ENCODE measurements at places on chromosomes 2 and 18.

- DNase-seq = peak; percentile 92
Measured at GRCh38 chr2:29014811-29015421, 33.8 kb downstream of the TOGARAM2 start.

- DNase-seq = no peak
Measured at GRCh38 chr2:105379741-105380186, 19.1 kb downstream of the FHL2 start.

GRCh38 chr2:138359532-138359931 is 142.0 kb upstream of the SPOPL start:
- no peak for DNase-seq

- DNase-seq = peak; percentile 64
Measured at GRCh38 chr2:74554820-74555531, 456 bp downstream of the DOK1 start.

DNA sequence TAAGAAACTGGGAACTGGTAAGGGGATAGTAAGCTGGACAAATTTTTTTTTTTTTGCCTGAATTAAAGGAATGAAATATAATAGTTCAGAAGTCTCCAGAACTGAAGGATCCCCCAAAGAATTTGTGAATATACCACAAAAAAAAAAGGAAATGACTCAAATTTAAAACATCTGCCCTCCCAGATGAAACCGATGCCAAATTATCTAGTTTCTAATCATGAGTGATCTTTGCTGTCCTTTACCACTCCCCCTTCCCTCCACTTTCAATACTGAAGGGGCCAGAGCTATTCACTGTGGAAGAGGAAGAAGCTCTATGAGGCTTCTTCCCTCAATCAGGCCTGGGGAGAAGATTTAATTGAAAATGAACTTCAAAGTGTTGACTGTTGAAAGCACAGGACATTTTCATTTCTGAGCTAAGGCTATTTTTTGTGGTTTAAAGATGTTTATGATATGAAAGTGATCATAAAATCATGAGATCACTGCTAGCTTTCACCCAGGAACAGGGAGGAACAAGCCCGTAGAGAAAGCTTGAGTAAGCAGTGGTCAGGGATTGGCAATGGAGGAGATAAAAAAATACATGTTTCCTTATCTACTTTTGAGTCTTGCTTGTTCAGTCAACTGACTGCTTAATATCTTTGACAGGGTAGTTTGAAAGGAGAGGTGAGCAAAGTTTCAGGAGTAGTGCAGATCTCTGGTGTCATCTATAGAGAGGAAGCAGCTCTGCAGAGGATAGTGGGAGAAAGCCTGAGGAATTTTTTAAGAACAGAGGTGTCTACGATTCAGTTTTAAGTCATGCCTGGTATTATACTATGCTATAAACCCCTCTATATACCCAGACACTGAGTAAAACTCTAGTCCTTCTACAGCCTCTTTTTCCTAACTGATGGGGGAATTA is 409.5 kb upstream of the FIGN start:
- peak; percentile 37 for DNase-seq

DNA sequence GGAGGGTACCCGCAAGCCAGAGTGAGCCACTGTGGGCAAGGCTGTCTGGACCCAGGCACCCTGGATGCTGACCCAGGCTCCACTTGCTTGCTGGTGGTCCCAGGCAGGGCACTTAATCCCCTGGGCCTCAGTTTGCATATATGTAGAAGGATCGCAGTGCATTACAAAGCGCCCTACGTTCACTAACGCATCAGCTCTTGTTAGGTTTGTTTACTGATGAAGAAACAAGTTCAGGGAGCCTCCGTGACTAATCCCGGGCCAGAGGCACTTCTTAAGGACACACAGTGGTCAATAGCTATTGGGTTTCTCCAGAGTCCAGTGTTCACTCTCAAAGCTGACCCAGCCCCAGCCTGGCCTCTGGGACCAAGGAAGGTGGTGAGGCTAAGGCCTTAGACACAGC is 70.2 kb downstream of the LBH start:
- DNase-seq = peak; percentile 50

- no peak for DNase-seq
Measured at GRCh38 chr2:10863837-10864236, 47.9 kb upstream of the KCNF1 start.

DNA sequence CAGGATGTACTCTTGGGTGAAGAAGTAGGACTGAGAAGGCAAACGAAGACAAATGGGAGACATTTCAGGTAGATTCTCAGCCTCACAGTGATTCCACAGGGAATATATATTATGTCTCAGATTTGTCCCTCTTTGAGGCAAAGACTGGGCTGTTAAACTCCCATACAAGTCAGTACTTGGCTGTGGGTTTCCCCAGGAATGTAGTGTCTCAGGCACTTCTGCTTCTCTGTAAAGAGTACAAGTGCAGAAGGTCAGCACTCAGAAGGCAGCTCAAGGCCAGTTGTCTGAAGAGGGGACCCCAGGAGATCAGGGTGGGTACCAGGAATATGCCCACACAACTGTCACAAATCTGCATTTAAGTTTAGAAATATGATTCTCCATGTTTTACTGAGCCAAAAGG is 39.9 kb upstream of the COBLL1 start:
- DNase-seq = no peak

DNA sequence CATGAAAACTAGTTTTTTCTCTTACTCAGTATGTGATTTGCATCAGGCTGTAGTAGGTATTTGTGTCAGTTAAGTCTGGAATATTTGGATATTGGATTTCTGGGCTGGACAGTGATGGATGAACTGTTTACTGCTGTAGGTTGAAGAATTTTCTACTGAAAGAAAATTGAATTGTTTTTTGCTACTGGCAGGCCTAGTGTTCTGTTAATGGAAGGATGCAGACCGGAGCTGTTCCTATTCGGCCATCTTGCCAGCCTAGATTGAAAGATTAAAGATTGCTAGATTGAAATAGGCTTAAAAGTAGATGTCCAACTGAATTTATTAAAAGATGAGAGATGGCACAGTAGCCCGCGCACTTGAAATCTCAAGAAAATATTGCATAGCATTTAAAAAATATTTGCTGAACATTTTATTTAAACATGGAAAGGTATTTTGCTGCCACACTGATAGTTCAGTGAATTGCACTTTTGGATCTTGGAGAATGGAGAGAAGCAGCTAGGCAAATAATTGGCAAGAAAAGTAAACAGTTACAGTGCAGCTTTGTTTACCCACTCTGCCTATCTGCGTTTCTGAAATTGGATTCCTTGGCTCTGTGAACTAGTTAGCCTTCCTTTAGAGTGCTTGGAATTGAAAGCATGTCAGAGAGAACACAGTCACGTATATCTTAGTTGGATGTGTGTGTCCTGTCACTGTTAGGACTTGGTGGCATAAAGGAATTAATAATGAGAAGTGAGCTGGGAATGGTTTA is 54.1 kb downstream of the EPB41L5 start:
- DNase-seq = peak; percentile 8

DNA sequence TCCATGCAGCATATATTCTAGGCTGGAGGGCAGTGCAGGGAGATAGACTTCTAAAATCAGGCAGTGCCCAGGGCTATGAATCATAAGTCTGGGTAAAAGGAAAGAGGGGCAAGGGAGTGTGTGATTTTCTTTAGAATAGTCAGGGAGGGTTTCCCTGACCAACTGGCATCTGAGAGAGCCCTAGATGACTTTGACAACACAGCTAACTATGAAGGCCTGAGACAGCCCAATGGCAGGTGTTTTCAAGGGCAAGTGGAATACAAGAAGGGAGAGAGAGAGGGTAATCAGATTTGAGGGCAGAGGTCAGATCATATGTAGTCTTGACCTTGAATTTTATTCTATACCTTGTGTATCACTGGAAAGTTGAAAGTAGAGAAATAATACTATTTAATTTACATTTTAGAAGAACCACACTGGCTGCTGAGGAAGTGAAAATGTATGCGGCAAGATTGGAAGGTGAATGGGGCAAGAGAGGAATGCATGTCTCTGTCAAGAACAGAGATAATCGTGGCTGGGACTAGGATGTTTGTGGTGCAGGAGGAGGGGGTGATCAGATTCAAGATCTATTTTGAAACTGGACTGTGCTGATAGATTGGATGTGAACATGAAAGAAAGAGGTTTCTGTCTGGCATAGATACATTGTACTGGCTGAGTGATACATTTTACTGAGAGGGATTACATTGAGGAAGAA is 1.9 kb upstream of the ITGB6 start:
- DNase-seq = no peak

- no peak for DNase-seq
Measured at GRCh38 chr2:238305092-238305862, 15.0 kb upstream of the TRAF3IP1 start.

- no peak for DNase-seq
Measured at GRCh38 chr2:20150806-20151571, 73.9 kb downstream of the SDC1 start.

- peak; percentile 49 for DNase-seq
Measured at GRCh38 chr2:203583701-203584100, 48.6 kb upstream of the RAPH1 start.

DNA sequence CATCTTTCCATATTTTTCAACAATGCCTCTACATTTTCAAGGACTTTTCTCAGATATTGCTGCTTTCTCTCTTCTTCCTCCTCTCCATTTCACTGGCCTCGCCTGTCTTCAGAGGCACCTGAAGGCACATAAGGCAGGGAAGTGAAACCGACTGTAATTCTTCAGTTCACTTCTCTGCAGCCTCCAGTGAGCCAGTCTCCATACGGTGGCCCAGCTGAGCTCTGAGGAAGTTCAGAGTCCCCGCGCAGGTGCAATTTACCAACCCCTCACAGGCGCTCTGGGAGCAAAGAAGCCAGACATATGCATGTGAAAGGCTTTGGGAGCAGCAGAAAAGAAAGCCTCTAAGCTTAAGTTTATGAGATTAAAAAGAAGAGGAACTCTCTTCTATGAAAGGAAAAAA is 12.4 kb downstream of the KLHL14 start:
- DNase-seq = no peak

GRCh38 chr2:171487201-171487600 is 35.1 kb upstream of the CYBRD1 start:
- no peak for DNase-seq

DNA sequence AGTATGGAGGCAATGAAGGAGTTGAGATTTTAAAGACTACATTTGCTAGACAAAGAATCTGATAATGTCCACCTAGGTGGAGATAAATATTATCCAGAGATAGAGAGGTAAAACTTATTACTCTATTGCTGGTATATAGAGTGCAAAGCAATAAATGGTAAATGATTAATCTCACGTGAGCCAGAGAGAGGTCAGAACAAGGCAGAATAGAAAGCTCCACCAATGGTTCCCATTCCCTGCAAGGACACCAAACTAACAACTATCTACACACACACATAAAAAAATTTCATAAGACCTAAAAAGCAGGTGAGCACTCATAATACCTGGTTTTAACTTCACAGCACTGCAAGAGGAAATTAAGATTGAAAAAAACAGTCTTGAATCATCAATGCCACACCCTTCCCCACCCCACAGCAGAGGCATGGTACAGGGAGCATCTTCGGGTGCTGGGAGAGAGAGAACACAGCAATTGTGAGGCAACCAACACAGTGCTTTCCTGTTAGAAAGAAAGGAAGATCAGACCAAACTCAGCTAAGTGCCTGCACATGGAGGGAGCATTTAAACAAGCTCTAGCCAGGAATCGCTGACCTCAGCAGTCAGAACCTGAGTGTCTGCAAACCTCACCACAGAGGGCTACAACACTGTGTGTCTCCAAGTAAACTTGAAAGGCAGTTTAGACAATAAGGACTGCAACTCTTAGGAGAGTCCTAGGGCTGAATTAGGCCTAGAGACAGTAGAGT is 1432.6 kb upstream of the TMEFF2 start:
- DNase-seq = no peak

- no peak for DNase-seq
Measured at GRCh38 chr2:74560591-74560990, 6.1 kb downstream of the DOK1 start.

- no peak for DNase-seq
Measured at GRCh38 chr2:37792366-37792765, 120.9 kb upstream of the CDC42EP3 start.

- DNase-seq = no peak
Measured at GRCh38 chr2:193985272-193985671, 1671.8 kb upstream of the SLC39A10 start.

- no peak for DNase-seq
Measured at GRCh38 chr2:37550190-37550589, 121.3 kb downstream of the CDC42EP3 start.

- no peak for DNase-seq
Measured at GRCh38 chr18:60826346-60826745, 453.8 kb upstream of the MC4R start.

GRCh38 chr2:171726847-171727450 is 39.7 kb downstream of the DYNC1I2 start:
- no peak for DNase-seq

- no peak for DNase-seq
Measured at GRCh38 chr2:241788572-241788971, 11.9 kb downstream of the GAL3ST2 start.

- no peak for DNase-seq
Measured at GRCh38 chr18:76259711-76260110, 235.3 kb downstream of the ZNF516 start.

DNA sequence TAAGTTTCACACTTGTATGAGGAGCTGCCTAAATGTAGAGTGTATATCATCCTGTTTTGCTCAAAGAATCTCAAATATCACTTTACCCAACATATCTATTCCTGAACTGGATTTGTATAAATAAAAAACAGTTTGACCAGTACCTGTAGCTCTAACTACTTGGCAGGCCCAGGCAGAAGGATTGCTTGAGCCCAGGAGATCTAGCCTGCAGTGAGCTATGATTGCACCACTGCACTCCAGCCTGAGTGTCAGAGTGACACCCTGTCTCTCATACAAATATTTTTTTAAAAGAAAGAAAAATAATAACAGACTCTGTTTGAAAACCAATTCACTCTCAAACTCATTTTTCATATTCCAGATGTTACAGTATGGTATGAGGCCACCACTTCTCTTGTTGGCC is 7.7 kb upstream of the LIMS2 start:
- no peak for DNase-seq

DNA sequence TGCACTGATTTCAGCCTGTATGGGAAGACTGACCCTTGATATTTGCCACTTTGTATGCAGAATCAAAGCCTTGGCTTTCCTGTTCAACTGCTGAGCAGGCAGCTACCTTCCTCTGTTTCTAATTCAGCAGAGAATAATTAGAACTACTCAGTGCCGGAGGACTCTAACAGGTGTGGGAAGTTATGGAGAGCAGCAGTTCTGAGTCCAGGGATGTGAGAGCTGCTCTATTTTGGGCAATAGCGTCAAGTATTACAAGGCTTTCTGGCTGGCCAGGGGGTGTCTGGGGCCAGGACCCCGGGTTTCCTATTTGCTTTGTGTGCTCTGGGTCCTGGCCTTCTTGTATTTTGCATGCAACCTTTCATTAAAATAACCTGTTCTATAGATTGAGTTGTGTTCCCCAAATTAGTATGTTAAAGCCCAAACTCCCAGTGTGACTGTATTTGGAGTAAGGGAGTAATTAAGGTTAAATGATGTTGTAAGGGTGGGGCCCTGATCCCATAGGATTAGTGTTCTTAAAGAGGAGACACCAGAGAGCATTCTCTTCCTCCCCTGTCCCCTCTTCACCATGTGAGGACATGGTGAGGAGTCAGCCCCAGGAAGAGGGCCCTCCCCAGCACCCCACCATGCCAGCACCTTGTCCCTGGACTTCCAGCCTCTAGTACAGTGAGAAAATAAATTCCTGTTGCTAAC is 5.6 kb upstream of the NTSR2 start:
- DNase-seq = no peak

- DNase-seq = peak; percentile 31
Measured at GRCh38 chr2:190718652-190719526, 70.0 kb downstream of the NAB1 start.

GRCh38 chr2:157107460-157107859 is 150.0 kb upstream of the GALNT5 start:
- DNase-seq = no peak

- peak; percentile 58 for DNase-seq
Measured at GRCh38 chr2:219249203-219249980, 3.7 kb upstream of the TUBA4B start.
